Activated naive CD8-positive, alpha-beta T cell treated with anti-CD3 and anti-CD28 coated beads for 36 hours (primary cell): ENCODE measurements at places on chromosomes 5 and 9.

GRCh38 chr5:68433923-68434879 is 218.6 kb downstream of the PIK3R1 start:
- DNase-seq, result peak; percentile 97

DNA sequence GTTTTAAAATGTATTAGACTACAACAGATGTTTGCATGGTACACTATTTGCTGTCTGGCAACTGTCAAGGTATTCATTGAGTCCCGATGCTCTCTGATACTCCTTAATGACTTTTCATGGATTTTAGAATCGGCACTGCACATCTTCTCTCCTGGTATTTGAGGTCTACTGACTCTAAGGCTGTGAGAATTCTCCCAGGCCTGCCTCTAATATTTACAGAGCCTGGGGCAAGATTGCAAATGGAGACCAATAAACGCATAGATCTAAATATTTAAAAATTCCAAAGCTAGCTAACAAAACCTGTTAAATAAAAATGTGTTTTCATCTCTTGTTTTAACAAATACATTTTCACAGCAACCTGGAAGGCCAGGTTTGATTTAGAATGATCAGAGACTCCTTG is 291.4 kb upstream of the RFX3 start:
- DNase-seq, result no peak

DNA sequence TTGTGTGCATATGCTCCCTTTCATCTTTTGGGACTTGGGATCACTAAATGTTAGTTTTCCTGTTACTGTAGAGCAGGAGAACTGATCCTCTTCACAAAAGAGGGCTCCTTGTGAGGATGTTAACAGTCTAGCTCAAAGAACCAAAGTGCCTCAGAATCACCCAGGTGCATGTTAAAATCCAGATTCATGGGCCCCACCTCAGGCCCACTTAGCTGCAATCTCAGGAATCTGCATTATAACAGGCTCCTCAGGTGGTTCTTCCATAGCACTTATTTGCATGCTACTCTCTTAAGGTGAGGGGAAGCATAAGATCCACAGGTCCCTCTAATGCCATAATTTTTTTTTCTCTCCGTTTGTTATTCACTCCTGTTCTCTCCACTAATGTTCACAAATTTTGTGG is 14.8 kb upstream of the MEF2C start:
- DNase-seq, result no peak

DNA sequence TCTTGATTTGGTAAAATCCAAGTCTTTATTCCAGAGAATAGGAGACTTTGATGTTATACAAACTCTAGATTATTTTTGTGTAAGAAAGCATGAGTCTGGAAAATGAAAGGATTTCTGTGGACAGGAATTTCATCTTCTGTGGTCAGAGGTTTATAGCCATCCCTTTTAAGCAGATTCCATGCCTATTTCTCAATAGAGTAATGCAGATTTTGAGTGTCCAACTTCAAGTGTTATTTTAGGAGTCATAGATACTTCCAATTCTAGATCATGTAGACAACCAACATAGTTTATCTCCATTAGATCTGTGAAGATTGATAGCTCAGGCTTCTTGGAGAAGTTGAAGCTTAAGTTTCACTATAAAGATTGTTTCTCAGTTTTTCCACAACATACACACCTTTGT is 379.7 kb downstream of the PSAT1 start:
- no peak for DNase-seq

- DNase-seq, result no peak
These were observed 65.9 kb upstream of the GNAQ start for GRCh38 chr9:78097541-78097940.

DNA sequence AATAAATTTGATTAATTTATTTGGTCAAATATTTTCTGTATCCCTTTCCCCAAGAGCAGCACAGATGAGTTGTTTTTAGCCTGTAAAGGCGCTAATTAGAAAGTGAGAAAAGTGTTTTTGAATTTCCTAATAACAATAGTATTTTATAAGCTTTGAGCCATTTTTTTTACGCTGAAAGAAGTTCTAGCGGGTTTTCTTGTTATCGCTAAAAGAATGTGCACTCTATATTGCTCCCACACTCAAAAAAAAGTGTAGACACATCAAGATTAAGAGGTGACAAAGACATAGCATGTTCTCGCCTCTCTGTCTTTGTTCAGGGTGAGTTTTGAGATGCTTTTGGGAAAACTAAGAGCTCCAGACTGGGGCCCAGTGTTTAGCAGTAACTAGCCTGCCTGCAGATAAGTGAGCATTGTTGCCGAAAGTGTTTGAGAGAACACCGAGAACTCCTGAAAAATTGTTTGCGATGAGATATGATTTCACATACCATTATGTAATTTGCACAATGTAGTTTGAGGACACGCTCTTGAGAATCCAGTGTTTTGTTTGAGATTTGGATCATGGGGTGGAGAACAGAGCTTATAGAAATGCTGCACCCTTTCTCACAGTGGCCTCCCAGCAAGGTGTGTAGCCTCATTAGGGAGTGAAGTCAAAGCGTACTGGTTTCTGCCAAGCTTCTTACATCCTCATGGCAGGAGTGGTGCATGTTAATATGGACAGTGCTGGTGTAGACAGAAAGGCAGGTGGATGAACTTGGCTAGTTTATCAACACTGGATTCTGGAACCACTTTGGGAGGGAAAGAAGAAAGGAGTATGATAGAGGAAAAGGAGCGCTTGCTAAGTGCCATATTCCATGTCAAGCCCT is 1.5 kb downstream of the F2R start:
- no peak for DNase-seq

- no peak for DNase-seq
These were observed 28.8 kb upstream of the DMAC1 start for GRCh38 chr9:7828334-7828733.

DNA sequence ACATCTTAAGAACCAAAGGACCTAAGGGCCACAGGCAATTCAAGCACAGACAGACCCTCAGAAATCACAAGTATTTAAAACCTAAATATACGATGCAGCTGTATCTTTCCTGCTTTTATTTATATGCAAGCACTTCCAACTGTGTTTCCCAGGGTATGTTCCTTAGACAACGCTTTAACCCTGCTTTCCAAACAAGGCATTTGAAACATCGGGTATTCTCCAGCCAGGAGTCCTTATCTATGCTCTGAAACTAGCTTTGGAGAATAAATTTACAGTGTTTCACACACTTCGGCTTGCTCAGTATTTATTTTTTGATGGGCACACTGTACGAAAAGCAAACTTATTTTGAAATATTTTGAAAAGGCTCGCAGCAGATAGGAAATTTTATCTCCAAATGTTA is 13.5 kb downstream of the NR6A1 start:
- DNase-seq, result no peak

- DNase-seq, result no peak
These were observed 3.7 kb downstream of the GLIS3 start for GRCh38 chr9:4296217-4296616.

DNA sequence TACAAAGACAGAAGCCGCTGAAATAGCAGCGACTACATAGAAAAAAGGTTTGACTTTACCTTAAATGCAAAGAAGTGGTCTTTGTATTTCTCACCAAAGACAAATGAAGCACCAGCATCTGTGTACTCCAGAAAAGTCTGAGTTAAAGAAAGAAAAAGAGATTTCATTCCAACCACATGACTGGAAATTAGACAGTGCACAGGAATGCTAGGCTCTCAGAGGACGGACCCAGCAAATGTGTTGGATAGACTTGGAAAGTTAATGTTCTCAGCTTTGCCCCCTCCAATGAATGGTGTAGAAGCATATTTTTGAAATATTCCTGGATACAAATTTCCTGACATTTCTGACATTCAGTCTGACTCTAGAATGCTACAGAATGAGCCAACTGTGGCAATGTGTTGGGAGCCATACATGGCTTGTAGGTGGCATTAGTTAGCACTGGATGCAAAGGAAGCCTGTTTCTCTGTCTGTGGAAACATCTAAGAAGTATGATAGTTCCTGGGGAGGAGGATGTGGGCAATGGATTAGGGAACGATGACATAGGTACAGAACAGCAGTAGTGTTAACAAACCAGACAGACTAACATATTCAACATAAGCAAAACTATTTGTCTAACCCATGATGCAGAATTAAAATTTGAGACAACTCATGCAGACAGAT is 43.3 kb downstream of the SLC28A3 start:
- DNase-seq, result no peak

DNA sequence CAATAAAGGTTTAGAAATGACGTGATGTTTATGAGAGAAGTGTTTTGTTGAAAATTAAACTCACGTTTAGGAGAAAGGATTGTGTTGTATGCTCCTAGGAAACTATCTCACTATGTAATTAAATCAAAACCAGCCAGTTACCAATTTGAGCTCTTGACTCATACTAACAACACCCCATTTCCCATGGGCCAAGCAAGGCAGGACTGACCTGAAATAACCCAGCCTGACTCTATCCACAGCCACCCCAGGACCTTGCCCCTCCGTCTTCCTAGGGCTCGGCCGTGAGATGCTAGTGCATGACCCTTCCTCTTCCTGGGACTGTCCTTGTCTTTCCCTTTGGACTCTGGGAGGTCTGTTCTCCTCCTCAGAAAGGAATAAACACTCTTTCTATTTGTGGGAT is 16.4 kb downstream of the TLR4 start:
- DNase-seq, result no peak
